M059J (cell line): ENCODE measurements at places on chromosomes 7 and 10. TPM values are rescaled to one million over a fixed set of nuclear protein-coding genes. Genes with fewer than 3 reads are reported as not detected.

VSTM4 gene
- total RNA-seq = 0.10 TPM in 1 of 2 replicates, not detected in the other

KLF6 gene
- 4.8 and 9.9 TPM in 2 replicates for total RNA-seq

- no peak for DNase-seq
Observed at GRCh38 chr7:151076863-151077704, 3.5 kb downstream of the FASTK start.

- no peak for DNase-seq
Observed at GRCh38 chr10:62694537-62695126, 109.9 kb upstream of the ADO start.
